NCI-H524 treated with DMSO at 0.1 percent for 48 hours (cell line): ENCODE measurements at places on chromosomes 2 and 18.

DNA sequence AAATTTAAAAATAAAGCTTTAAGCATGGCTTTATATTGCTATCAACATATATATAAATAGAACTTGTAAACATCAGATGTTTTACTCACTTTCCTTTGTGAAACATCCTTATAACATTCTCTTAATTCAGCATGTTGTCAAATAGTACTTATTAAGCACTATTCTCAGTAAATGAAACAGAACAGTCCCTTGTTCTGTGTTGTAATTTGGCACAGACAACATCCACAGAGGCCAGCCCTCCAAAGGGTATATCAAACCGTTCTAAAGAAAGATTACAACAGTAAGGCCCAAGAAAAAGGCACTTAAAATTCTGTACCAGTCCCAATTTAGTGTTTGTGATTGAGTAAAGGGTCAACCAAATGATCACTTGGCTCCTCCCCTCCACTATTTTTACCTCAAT lies 46.0 kb downstream of the GAREM1 start:
- no peak for DNase-seq

DNA sequence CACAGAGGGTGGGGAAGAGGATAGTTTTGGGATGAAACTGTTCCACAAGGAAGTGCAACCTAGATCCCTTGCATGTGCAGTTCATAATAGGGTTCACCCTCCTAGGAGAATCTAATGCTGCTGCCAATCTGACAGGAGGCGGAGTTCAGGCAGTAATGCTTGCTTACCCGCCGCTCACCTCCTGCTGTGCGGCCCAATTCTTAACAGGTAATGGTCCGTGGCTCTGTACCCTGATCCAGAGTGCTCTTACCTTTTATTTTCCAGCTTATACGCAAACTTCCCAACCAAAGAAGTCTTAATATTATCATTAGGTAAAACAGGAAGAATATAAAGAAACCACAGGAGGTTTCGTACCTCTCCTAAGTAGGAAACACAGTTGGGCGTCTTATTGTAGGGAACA lies 82.7 kb upstream of the CD302 start:
- no peak for DNase-seq

DNA sequence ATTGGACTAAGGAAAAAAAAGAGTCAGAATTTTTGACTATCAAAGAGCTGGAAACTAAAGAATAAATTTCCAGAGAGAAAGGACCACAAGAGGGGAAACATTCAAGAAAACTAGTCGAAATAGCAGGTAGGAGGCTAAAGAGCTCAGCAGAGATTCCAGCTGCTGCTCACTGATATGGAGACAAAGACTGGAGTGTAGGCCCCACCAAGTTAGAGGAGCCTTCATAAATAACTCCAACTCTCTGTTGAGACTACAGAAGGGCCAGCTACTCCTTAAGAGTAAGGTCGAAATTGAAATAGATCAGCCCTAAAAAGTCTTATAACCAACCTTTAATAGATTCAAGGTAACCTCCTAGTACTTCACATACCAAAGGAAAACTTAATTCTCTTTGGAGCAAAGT lies 31.1 kb downstream of the SS18 start:
- DNase-seq, result no peak

GRCh38 chr18:62781893-62782292 lies 66.6 kb downstream of the PHLPP1 start:
- no peak for DNase-seq

DNA sequence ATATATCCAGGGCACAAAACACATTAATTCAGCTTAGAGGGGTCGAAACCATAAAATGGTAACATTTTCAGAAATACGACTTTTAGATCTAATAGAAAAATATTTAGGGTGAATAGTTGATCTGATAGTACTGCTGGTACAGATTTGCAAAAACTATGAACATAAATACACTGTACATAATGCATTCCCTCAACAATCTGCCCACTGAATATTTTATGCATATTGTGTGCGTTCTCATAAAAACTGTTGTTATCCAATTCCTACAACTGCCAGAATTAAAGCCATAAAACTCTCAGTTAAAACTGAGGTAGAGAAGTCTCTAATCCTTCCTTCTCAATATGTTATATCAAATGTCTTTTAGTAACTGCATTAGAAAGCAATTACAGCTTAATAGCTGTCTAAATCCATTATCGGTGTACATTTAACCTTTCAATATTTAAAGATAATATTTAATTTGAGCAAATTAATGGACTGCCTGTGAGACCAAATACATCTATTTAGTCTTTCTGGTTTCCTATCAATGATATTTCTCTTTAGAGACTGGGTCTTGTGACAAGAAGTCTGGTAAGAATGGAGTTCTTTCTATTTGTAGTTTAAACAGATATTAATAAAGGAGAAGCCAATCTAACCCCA lies 32.5 kb downstream of the TCF4 start:
- no peak for DNase-seq

DNA sequence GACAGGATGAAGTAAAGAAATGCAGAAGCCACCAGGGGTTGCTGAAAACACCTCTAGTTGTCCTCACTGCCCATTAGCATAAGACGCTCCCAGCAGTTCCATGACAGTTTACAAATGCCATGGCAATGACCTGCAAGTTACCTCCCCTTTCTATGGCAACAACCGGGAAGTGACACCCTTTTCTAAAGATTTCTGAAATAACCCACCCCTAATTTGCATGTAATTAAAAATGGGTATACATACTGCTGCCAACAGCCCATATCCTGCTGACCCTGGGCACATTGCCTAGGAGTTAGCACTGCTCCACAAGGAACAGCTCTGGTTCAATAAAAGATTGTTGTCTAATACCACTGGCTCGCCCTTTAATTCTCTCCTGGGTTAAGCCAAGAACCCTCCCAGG lies 178.3 kb upstream of the LRATD1 start:
- no peak for DNase-seq

DNA sequence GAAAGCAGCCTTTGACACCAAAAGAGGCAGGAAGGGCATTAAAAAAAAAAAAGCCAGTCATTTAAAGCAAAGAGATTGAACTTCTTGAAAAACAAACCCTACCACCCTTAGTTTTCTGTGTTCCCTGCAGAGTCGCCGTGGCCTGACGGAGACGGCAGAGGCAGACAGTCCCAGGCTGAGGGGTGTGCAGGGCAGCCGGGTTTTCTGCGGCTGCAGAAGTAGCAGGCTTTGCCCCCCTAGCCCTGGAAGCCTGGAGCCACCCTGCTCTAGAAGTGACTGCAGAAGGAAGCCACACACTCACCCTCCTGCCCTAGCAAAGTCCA lies 2.8 kb downstream of the INPP5D start:
- DNase-seq, result no peak

DNA sequence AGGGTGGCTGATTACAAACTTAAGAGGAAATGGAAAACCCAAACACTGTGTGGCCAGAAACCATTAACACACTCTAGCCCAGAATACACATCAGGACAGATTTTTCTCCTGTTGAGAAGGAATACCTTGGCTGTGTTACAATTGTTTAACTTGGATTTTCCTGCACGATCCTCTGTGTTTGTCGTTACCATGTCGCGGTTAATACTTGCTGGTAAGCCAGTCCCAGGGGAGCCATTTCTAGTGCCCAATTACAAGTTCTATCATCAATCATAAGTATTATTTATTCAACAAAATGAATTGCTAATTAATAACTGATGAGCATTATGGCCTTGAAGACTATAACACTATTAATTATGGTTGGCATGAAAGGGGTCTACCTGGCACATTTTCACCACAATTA lies 146.8 kb downstream of the LNPK start:
- no peak for DNase-seq

DNA sequence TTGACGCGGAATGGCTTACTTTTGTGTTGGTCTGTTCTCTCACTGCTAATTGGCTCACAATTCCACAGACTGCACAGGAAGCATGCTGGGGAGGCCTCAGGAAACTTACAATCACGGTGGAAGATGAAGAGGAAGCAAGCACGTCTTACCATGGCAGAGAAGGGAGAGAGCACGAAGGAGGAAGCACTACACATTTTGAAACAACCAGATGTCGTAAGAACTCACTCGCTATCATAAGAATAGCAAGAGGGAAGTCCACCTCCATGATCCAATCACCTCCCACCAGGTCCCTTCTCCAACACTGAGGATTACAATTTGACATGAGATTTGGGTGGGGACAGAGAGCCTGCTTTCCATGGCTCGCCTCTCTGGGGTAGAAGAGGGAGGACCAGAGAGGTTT lies 106.2 kb downstream of the KCNF1 start:
- no peak for DNase-seq

- no peak for DNase-seq
Observed at GRCh38 chr2:230940471-230940815, 15.4 kb upstream of the GPR55 start.

DNA sequence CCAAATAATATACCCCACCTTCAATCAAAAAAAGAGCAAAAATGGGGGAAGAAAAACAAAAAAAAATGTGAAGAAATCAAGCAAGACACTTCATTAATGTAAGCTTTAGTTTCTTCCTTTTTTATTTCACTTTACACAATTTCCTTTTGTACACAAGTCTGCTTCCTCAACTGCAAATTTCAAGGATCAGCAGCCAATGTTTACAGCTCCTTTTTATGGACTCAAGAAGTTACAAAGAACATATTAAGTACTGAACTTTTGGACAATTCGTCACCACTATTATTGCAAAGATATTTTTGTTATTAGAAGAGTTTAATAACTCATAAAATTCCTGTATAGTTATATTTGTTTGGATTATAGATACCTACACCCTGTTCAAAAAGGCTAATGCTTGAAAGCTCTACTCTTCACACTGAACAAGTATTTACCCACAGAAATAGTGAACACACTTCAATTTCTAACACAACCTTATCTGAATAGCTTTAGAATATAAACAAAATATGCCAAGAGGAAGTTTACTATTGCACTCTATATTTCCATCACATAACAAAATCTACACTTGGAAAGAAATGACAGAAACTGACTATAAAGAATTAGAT lies 658.7 kb upstream of the CNTNAP5 start:
- no peak for DNase-seq

- no peak for DNase-seq
Observed at GRCh38 chr2:218398437-218399390, 954 bp upstream of the CTDSP1 start.

DNA sequence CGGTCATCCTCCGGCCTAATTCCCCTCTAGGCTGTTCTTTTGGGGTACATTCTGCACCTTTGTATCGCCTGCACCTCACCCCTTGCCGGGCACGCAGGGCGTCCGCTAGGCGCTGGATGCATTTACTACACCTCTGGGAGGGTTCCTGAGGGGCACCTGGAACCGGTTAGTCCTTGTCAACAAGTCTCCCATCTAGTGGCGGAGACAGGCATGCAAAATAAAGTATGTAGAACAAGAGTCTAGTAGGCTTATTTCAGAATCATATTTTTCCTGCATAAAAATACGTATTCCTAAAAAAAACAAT lies 705 bp upstream of the TEX261 start:
- DNase-seq, result no peak

DNA sequence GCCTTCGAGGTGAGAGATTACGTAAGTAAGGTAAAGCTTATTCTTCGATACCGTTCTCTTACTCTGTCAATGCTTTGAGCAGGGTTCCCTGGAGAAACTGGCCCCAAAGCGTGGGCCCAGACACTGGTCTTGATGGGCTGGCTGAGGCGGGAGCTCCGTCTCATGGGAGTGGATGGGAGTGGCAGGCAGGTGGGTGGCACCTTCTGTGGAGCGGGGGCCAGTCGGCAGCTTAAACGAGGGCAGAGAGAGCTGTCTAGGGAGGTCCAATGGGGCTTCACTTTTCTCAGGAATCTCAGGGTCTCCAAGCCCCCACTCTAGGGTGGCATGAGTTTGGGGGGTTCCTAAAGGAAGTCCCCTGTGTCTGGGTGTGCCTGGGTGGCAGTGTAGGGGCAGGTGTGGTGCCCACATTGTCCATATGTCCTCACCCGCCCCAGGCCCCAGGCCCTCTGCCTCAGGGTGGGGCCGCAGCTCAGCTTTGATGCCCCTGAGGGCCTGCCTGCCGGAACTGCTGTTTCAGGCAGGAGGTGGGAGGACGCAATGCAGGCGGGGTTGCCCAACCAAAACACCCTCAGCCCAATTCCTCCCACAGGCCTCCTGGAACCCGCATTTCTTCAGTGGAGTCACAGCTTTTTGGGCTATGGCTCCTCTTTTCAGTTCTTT lies 32.5 kb upstream of the FOSL2 start:
- no peak for DNase-seq

GRCh38 chr2:49153252-49153651 lies 1.1 kb downstream of the FSHR start:
- DNase-seq, result no peak

DNA sequence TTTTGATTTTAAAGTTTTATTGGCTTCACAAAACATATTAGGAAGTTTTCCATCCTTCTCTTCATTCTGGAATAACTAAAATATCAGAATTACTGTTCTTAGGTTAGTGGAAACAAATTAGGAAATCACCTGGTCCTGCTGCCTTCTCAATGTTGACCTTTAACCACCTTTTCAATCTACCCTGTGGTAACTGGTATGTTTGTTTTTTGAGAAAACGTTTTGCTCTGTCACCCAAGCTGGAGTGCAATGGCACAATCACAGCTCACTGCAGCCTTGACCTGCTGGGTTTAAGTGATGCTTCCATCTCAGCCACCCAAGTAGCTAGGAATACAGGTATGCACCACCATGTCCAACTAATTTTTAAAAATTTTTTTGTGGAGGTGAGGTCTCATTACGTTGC lies 28.4 kb downstream of the ACYP2 start:
- DNase-seq, result no peak

- no peak for DNase-seq
Observed at GRCh38 chr2:239669181-239669898, 268.5 kb upstream of the HDAC4 start.

DNA sequence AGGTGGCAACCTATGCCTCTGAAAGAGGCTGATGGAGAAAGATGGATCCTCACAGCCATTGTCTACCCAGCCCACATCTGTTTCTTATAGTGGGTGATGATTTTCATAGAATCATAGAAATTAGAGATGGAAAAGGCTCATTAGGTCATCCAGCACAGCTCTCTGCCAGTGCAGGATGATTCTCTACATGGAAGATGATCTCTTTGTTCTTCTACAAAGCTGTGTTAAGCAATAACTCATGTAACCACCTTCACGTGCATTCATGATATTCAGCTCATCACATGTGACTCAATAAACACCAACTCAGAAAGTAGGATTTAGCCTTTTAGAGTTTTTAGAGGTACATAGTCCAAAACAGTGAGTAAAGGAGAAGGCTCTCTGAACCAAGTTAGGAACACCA lies 539.4 kb upstream of the ID2 start:
- no peak for DNase-seq

DNA sequence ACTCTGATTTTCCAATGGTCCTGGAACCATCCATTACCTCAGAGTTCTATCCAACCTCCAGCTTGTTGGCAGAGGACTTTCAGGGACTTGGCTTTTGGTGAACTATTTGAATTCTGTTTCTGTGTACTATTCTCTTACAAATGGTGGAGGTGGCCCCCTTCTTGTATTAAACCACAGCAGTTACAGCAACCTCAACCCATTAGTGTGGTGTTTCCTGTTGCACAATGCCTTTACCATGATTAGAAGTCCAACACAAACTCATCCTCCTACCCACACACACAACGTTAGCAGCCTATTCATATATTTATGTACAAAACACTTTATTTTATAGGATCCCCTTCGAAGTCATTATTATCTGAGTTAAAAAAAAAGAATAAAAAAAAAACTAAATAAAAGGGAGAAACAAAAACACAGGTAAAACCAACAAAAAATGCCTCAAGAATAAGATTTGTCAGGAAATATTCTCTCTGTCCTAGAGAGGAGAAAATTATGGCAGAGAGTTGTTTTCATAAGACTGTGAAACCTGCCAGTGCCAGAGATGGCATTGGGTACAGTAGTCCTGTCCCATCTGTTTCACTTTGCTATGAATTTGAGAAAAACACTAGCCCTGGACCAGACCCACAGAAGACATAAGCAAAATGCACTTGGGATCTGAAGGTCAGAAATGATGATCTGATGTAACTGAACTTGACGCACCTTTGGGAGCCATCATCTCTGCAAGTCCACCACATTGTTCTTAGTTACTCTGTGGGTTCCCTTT lies 1896.0 kb upstream of the PIK3C3 start:
- DNase-seq, result no peak
